Activated CD4-positive, alpha-beta memory T cell treated with anti-CD3 and anti-CD28 coated beads for 36 hours (primary cell): ENCODE measurements at places on chromosomes 11 and 22. TPM values are rescaled to one million over a fixed set of nuclear protein-coding genes. Genes with fewer than 3 reads are reported as not detected.

MB gene
- not detected for total RNA-seq

TMPRSS6 gene
- total RNA-seq = 39.9 TPM

UPK3A gene
- not detected for total RNA-seq

GGTLC3 gene
- not detected for total RNA-seq

YPEL1 gene
- total RNA-seq = 1.8 TPM

SLC37A2 gene
- 0.93 TPM for total RNA-seq

C11orf16 gene
- not detected for total RNA-seq

PIWIL4 gene
- 0.90 TPM for total RNA-seq

ROM1 gene
- 1.5 TPM for total RNA-seq

- DNase-seq = no peak
Observed at GRCh38 chr11:65918211-65919140, at the start of gene C11orf68. Gene C11orf68, minus strand, starts transcription at chr11:65919062. Its CDS starts 31 bp downstream, at chr11:65919031.

DNA sequence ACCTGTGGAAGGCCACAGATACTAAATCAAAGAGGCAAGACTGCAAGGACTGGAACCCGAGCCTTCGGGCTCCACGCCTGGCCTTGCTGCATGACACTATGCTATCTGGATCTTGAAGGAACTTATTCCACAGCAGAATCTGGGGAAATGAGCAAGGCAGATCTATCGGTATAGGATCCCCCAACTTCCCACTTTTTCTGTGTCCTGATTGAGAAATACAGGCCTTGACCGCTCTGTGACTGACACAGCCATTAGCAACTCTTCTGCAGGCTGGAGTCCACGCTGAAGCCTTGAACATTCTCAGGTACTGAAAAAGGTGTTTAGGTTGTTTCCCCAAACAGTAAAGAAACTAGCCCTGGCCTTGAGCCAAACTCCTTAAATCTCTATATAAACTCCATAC is 241.2 kb upstream of the NARS2 start:
- DNase-seq = no peak

DNA sequence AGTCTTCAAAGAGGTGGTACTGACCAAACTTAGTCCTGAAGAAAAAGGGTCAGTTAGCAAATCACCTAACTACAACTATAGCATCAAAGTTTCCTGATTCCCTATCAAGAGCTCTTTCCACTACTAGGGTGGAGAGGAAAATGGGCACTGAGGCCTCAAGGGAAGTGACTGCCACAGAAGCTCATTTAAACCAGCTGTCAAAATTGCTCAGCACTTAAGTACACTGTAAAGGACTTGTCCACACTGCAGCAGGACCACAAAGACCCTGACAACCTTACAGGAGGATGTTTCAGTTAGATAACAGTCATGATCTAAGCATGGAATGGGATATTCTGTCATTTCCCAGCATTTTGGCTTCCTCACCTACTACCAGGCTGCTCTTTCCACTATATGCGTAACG is 33.0 kb downstream of the FAM168A start:
- DNase-seq = no peak

GRCh38 chr11:11430431-11430830 is 77.4 kb upstream of the CSNK2A3 start:
- DNase-seq = no peak

DNA sequence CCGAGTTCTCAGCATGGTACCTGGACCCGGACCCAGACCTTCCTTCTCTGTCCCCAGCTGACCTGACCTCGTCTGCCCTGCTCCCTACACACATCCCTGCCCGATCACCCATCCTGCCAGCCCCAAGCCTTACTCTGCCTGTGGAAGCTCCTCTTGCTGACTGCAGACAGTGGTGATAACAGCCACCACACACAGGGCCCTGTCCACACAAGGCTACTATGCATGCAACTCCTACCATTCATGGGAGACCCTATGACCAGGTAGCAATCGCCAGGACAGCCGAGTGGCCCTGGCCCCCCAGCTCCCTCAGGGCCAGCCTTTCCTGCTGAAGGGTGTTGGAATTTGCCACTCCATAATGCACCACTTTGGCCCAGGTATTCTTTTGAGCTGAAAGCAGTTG is 233.6 kb downstream of the BRD1 start:
- no peak for DNase-seq

DNA sequence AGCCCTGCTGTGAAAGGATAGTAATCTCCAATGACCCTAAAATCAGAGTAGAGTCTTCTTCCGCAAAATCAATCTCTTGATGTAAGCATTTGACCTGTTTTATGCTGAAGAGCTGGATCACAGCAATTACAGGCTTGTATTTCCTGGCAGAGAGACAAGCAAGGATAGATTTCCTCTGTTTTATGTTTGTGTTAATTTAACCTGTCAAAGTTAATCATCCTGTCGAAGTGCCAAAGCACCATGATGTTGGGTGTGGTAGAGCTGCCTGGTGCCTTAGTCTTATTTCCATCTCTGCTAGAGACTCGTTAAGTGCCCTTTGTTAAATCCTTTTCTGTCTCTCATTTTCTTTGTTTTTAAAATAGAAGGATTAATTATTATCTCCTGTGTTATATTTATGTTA is 248.1 kb downstream of the CNTN5 start:
- no peak for DNase-seq

DNA sequence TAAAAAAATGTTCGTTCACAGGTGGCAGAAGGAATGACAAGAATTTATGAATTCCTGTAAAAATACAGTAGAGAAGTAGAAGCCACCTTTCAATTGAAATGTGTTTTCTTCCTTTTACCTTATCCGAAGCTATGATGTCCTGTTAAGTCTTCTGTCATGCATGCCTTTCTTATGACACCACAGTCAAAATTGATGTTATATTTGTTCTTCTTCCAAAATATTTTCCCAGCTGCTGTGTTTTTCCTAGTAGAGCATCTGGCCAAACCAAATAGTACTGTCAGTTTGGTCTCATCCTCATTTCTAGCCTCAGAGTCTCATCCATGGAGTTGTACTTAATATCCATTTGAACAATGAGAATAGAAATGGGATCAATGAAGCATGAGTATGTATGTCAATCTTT is 206.1 kb downstream of the PGR start:
- no peak for DNase-seq

GRCh38 chr11:67600324-67601029 is 6.3 kb upstream of the NDUFV1 start:
- DNase-seq = no peak

GRCh38 chr11:1256257-1257045 is 33.6 kb downstream of the MUC5B start:
- DNase-seq = no peak

DNA sequence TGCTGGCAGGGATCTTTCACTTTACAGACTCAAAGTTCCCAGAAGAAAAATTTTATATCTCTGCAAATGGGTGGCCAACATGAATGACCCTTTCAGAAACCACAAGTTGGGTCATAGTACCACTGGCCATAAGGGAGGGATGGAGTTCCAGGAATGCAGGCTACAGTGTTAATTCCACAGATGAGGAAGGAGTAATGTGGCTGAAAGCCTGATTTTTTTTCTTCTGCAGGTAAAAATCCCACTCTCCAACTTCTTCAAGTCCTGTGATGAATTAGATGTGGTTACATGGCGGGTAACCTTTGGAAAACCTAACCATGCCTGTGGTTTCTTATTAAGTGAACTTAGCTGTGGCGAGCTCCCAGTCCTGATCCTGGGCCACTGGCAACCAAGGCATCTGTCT is 103.2 kb downstream of the SLC1A2 start:
- DNase-seq = no peak

GRCh38 chr22:26681395-26681821 is 24.0 kb downstream of the MIAT start:
- no peak for DNase-seq

- DNase-seq = no peak
Observed at GRCh38 chr11:96178049-96178886, 164.7 kb downstream of the MAML2 start.
